ENCODE measurements at places on chromosomes 6 and 20.

- no peak for DNase-seq
- H3K4me1 ChIP-seq = peaks cover 3% of the 10 kb centered on the region
- peak overlapping the region; percentile 2 for H3K27ac ChIP-seq
These were observed 6.0 kb downstream of the PCMT1 start for GRCh38 chr6:149755300-149756260.

DNA sequence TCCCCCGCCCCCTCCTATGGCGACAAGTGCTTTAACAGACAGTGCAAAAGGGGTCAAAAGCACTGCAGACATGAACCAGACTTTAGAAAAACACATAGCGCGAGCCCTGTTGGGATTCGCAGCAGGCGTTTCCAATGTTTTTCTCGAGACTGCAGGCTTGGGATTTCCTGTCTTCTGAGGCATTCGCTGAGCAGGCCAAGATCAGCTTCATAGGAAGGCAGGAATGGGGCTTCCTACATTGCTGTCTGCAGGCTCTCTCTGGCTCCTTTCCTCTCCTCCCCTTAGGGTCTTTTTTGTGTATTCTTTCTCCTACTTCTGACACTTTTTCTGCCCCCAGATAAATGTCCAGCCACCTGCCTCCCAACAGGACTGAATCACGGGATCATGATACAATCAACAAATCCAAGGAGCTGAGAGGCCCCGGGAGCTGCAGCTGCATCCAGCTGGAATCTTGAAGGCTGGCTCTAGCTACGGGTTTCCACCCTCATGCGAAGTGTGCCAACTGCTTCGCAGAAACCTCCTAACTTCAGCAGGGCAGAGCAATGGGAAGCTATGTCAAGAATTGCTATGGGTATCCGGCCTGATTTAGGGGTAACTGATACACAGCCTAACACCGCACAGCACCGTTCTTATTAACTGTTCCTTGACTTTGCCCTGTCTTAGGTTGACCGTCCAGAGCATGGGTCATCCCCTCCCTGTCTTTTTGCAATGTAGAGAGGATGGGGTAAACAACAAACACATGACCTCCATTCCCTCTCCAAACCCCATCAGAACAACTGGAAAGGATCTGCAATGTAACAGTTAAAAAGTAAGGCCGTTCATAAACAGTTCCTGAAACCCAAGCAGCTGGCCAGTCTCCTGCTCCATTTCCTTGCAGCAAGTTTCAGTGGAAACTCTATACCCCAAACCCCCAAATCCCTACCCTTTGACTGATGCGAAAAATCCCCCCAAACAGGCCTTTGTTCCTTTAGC, 31.5 kb downstream of the SNX5 start:
- H3K27ac ChIP-seq = peak overlapping the region; percentile 57
- no peak for DNase-seq
- peaks cover 24% of the 10 kb centered on the region for H3K4me1 ChIP-seq
- peaks cover 5% of the 10 kb centered on the region for H3K27me3 ChIP-seq

DNA sequence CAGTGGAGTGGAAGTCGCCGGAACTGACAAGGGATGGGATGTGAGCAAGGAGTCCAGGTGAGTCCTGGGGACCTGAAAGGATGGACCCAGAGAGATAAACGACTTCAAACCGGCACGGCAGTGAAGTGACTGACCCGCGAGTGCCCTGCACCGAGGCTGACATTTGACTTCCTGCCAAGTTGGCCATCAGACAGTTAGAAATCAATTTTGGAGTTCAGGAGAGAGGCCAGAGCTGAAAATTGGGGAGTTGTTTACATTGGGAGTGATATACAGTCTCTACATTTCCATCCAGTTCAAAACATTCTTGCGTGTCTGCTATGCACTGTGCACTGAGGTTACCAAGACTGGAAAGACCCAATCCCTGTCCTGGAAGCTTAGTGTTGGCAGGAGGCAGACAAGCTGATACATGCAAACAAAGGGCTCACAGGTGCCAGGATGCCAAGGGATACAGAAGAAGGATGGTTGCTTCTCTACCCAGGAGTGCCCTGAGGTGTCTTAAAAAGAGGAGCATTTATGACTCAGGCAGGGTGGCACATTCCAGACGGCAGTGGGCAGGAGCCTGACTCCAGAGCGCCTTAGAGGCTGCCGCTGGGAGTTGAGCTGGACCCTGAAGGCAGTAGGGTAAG, 186.6 kb downstream of the MTHFD1L start:
- H3K27me3 ChIP-seq = peaks cover 7% of the 10 kb centered on the region
- H3K36me3 ChIP-seq = peaks cover 29% of the 10 kb centered on the region
- no peak overlapping the region for H3K4me3 ChIP-seq
- H3K27ac ChIP-seq = no peak overlapping the region
- H3K4me1 ChIP-seq = peaks cover 18% of the 10 kb centered on the region

GRCh38 chr20:32534661-32535240, 50.4 kb downstream of the NOL4L start:
- peaks cover 25% of the 10 kb centered on the region for H3K4me1 ChIP-seq
- H3K27me3 ChIP-seq = peaks cover 4% of the 10 kb centered on the region
- no peak overlapping the region for H3K27ac ChIP-seq
- DNase-seq = no peak

DNA sequence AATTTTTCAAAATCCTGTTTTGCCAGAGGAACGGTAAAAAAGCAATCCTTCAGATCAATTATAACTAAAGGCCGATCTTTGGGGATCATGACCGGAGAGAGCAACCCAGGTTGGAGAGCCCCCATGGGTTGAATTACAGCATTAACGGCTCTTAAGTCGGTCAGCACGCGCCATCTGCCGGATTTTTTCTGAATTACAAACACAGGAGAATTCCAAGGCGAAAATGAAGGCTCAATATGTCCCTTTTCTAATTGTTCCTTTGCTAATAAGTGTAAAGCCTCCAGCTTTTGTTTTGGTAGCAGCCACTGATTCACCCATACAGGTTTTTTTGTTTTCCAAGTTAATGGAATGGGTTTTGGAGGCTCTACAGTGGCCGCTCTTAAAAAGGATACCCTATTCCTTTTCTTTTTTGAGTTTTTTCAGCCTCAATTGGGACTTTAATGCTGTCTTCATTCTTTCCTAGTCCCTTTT, 16.9 kb upstream of the PTCRA start:
- DNase-seq = peak; percentile 77
- no peaks in the 10 kb centered on the region for H3K36me3 ChIP-seq
- H3K4me3 ChIP-seq = no peak overlapping the region
- peaks cover 32% of the 10 kb centered on the region for H3K4me1 ChIP-seq
- H3K27ac ChIP-seq = no peak overlapping the region

DNA sequence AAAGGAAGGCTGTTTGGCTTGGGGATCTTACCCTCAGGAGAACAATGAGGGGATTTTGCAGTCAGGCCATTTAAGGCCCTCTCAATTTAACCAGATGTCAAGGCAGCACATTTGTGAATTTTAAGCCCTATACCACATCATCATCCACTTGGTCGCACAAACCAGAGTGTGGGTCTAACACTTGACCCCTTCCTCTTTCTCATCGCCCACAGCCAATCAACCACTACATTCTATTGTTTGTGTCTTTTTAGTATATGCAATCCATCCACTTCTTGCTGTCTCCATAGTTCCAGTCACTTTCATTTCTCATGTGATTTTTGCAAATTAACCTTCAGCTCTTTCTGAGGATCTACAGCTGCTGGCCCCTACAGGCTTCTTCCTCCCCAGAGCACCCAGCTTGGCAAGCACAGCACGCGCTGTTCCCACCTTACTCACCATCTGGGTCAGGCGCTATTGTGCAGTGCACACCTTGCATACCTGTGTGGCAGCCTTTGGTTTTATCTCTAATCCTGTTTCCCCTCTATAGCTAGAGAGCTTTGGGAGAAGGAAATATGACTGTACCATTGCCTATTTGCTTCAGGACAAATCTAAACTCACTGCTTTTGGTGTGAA, 32.3 kb upstream of the CD83 start:
- H3K27ac ChIP-seq = no peak overlapping the region
- H3K4me3 ChIP-seq = no peak overlapping the region
- no peak for DNase-seq
- H3K4me1 ChIP-seq = no peaks in the 10 kb centered on the region

- H3K4me1 ChIP-seq = peaks cover 23% of the 10 kb centered on the region
- peak overlapping the region; percentile 89 for H3K4me3 ChIP-seq
- DNase-seq = no peak
- H3K27ac ChIP-seq = peak overlapping the region; percentile 96
- H3K27me3 ChIP-seq = peaks cover 11% of the 10 kb centered on the region
These were observed 9.8 kb upstream of the ELOVL5 start for GRCh38 chr6:53358440-53359094.

DNA sequence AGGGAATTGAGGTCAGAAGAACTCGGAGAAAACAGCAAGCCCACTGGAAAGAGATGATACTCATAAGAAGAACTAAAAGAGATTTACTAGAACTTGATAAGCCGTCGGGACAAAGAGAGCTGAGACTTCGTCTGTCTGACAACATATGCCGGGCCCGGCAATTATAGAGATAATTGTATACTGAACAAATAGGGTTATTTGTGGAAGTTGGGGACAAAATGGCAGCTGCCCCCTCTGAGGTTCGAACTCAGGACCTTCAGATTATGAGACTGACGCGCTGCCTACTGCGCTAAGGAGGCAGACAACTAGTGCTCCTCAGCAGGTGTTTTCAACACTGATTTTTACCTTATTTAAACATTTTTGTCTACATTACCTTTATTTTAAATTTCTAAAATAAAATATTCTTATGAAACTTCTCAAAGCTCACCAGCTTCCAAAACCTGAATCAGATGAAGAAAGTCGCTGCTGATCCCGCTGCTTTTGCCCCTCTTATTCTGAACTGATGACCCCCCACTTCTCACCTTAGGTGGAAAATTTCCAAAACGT, 29.3 kb upstream of the TRIM27 start:
- H3K36me3 ChIP-seq = peaks cover 6% of the 10 kb centered on the region
- DNase-seq = peak; percentile 56
- peaks cover 22% of the 10 kb centered on the region for H3K4me1 ChIP-seq
- H3K4me3 ChIP-seq = peak overlapping the region; percentile 89
- peak overlapping the region; percentile 90 for H3K27ac ChIP-seq
- H3K27me3 ChIP-seq = peaks cover 11% of the 10 kb centered on the region

DNA sequence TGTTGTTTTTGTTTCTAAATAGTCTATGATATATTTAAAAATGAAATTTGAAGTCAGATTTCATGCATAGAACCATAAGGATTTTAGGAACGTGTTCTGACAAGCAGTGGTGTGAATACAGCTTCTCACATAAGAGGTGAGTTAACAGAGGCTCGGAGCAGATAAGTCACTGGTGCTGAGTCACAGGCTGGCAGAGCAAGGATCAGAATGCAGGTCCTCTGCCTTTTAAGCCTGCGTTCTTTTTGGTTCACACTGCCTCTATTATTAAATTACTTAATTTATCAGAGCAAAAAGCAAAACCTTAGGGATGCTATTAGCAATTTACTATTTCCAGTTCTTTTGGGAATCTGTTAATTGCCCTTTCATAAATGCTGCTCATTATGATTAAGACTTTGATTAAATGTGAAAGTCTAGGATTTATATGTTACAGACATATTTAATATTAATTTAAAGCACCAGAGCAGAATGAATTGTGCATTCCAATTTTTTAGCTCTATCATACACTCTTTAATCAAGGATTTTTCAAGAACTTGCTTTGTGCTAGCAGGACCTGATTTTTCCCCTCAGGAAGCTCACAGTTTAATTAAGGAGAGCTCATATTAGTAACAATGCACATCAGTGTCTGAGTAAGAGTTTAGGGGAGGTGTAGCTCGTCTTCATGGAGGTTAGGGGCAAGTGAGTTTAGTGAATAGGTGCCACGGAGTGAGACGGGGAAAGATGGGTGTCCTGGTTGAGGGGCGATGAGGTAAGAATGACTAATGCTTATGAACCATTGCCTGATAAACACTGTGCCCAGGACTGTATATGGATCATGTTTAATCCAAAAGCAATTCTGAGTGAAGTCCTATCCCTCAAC, 212.7 kb upstream of the AGPAT4 start:
- H3K27ac ChIP-seq = no peak overlapping the region
- peaks cover 10% of the 10 kb centered on the region for H3K4me1 ChIP-seq
- no peaks in the 10 kb centered on the region for H3K27me3 ChIP-seq
- no peak overlapping the region for H3K4me3 ChIP-seq
- no peak for DNase-seq

GRCh38 chr20:9390441-9390840, 123.9 kb upstream of the LAMP5 start:
- H3K4me3 ChIP-seq = no peak overlapping the region
- H3K36me3 ChIP-seq = no peaks in the 10 kb centered on the region
- H3K27me3 ChIP-seq = peaks cover 2% of the 10 kb centered on the region

DNA sequence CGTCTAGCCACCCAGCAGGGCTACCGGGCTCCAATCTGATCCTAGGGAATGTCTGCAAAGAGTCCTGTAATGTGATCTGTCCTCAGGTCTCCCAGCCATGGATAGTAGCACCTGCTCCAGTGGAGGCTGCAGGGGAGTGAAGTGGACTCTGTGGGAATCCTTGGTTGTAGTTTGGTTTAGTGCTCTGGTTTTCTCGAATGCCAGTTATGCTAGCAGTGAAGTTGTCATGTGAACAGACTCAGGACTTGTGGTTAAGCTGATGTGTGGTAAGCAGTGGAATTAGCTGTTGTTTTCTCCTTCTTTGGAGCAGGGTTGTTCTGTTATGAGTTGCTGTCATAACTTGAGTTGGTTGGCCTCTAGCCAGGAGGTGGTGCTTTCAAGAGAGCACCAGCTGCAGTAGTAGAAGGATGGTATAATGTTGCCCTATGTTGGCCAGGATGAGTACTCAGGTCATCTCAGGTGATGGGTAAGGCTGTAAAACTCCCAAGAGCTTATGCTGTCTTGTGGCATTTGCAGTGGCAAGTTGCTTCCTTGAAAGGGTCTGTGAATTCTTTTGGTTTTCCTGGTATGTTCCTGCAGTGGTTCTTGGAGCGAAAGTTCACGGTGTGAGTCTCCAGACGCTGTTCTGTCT, 390.2 kb downstream of the UTRN start:
- H3K27ac ChIP-seq = no peak overlapping the region
- peaks cover 4% of the 10 kb centered on the region for H3K36me3 ChIP-seq

GRCh38 chr20:48738399-48739304, 89.1 kb downstream of the PREX1 start:
- peaks cover 33% of the 10 kb centered on the region for H3K27me3 ChIP-seq
- H3K4me1 ChIP-seq = peaks cover 65% of the 10 kb centered on the region
- peak overlapping the region; percentile 76 for H3K27ac ChIP-seq
- no peak for DNase-seq
- H3K4me3 ChIP-seq = peak overlapping the region; percentile 79

- no peaks in the 10 kb centered on the region for H3K36me3 ChIP-seq
- H3K27me3 ChIP-seq = peaks cover 7% of the 10 kb centered on the region
- no peak overlapping the region for H3K4me3 ChIP-seq
- H3K4me1 ChIP-seq = peaks cover 3% of the 10 kb centered on the region
These were observed 214.9 kb downstream of the LY86 start for GRCh38 chr6:6803180-6803977.

DNA sequence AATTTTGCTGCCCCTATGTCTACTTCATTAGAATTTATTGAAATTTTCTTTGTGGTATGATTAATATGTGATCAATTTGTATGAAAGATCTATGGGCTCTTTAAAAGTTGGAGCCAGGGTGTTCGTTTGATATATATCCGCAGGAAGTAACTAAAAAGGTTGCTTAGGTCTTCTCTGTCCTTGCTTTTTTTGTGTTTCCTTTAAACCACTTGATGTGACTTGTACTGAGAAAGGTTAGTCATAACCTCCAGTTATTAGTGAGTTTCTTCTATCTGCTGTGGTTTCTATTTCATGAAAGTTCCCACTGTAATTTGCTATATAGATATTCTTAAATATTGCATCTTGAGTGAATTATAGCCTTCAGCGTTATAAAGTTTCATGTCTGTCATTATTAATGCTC, 585.3 kb upstream of the ARID1B start:
- H3K27me3 ChIP-seq = no peaks in the 10 kb centered on the region
- no peak overlapping the region for H3K27ac ChIP-seq
- H3K36me3 ChIP-seq = peaks cover 4% of the 10 kb centered on the region

GRCh38 chr6:4941782-4942672, 61.8 kb downstream of the RPP40 start:
- no peak overlapping the region for H3K27ac ChIP-seq
- H3K27me3 ChIP-seq = peaks cover 7% of the 10 kb centered on the region
- no peak for DNase-seq
- H3K4me3 ChIP-seq = no peak overlapping the region
- H3K36me3 ChIP-seq = peaks cover 15% of the 10 kb centered on the region
- peaks cover 7% of the 10 kb centered on the region for H3K4me1 ChIP-seq

All from endothelial cell (in vitro differentiated cells).